ENCODE measurements at places on chromosomes 7 and 10.

DNA sequence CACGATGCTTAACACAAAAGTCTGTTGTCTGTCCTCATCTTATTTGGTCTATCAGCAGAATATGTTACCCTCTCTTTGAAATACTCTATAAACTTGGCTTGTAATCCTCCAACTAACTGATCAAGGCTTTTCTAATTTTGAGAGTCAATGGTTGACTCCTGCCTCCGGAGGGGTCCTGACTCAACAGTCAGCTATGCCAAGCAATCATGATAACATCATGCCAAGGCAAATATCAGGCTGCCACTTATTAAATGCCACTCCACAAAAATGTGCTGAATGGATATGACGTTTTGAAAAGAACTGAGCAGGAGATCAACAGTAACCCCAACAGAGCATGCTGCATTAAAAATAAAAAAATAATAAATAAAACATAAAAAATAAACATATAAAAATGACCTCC is 116.1 kb downstream of the PARD3 start:
- no peak for DNase-seq

DNA sequence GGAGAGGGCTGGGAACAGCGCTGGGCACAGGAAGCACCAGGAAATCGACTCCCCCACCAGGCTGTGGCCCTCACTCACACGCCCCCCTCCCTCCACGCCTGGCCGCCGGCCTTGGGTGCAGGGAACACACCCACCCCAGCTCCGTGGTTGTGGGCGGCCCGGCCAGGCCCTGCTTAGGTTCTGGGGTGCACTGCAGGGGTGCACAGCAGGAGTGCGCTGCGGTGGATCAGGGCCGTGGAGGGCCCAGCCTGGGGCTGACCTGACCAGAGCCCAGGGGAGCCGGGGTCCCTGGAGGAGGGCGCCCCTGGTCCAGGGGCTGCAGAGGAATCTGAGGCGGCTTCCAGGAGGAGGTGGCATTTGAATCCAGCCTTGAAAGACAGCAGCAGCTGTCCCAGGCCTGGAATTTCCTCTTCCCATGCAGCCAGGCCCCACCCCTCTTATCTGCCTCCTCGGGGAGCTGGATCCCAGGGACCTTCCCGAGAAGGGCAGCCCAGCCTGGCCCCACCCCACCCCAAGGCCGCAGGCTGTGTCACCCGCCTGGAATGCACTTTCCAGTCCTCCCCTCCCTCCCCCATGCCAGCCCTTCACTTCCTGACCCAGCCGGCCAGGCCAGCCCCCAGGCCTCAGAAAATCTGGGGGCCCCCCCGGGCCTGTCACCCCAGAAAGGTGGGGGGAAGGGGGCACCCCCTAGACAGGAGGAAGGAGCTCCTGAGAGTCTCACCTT is 18.4 kb upstream of the PDGFA start:
- no peak for DNase-seq

DNA sequence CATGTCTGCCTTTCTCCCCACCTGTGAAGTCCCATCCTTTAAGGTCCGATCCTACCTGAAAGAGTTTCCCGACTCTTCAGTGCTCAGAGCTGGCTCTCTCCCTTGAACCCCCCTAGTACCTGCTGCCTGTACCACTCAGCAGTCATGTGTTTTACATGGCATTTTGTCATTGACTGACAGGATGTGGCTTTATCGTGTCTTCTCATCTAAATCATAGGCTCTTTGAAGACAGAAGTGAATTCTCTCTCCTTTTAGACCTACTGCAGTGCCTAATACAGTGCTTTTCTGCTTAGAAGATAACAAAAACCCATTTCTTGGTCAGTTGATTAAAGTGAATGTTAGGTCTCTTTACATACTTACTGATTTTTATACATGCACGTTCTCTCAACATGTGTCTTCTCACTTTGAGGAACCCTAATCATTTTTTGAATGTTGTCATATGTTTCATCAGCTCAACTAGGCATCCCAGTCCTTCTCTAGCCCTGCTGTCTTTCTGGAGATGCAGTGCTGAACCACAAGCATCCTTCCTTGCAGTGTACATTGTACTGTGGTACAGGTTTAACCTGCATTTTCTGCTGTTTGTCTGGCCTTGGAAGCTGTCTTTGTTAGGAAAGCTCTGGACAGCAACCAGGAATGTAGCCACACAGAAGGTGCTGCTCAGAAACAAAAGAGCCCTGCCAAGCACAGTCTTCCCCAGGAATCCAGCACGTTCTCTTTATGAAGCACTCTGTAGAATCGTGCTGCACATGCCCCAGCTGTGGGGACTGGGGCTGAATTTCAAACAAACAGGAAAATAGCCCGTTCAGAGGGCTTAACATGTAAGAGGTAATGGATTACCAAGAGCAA is 28.1 kb upstream of the LRRC4 start:
- DNase-seq: no peak

GRCh38 chr7:11592699-11593098 is 239.3 kb downstream of the THSD7A start:
- no peak for DNase-seq
